ENCODE measurements at places on chromosomes 7 and 10.

GRCh38 chr10:43160921-43161255 is 22.6 kb downstream of the CSGALNACT2 start:
- DNase-seq: no peak

DNA sequence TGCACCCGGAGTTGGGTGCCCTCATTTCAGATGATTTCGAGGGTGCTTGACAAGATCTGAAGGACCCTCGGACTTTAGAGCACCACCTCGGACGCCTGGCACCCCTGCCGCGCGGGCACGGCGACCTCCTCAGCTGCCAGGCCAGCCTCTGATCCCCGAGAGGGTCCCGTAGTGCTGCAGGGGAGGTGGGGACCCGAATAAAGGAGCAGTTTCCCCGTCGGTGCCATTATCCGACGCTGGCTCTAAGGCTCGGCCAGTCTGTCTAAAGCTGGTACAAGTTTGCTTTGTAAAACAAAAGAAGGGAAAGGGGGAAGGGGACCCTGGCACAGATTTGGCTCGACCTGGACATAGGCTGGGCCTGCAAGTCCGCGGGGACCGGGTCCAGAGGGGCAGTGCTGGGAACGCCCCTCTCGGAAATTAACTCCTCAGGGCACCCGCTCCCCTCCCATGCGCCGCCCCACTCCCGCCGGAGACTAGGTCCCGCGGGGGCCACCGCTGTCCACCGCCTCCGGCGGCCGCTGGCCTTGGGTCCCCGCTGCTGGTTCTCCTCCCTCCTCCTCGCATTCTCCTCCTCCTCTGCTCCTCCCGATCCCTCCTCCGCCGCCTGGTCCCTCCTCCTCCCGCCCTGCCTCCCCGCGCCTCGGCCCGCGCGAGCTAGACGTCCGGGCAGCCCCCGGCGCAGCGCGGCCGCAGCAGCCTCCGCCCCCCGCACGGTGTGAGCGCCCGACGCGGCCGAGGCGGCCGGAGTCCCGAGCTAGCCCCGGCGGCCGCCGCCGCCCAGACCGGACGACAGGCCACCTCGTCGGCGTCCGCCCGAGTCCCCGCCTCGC is at the start of gene EGFR:
Gene EGFR, plus strand, starts transcription at position 657 of the 830 bp plus-strand sequence. CDS start 261 bp downstream, outside the sequence.
- DNase-seq: peak; percentile 60

DNA sequence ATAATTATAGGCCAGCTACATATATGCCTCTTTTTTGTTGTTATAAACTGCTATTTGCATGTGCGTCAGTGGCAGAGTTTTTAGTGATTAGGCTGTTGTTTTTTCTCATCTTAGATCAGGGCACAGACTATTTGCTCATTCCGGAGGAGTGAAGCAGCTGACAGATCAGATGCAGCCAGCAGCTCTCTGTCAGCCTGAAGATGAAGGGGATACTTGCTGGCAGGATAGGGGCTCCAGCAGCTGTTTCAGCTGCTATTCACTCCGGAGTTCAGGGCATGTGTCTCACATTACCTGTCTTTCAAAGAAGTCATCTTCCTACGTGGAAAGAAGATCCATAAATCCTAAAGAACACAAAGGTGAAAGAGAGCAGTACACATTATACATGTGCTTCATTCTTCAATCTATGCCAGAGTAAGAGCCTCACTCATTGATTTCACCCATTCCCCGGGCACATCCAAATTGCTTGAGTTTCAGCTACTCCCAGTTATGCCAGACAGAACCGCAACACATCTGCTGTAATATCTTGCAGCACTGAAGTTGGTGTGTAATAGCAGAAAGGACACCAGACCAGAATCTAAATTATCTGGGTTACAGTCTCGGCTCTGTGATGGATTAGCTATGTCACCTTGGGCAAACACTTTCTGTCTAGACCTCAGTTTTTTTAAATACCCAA is 182.8 kb upstream of the CHRM2 start:
- DNase-seq: no peak

GRCh38 chr7:105399043-105399725 is 10.5 kb upstream of the SRPK2 start:
- no peak for DNase-seq

DNA sequence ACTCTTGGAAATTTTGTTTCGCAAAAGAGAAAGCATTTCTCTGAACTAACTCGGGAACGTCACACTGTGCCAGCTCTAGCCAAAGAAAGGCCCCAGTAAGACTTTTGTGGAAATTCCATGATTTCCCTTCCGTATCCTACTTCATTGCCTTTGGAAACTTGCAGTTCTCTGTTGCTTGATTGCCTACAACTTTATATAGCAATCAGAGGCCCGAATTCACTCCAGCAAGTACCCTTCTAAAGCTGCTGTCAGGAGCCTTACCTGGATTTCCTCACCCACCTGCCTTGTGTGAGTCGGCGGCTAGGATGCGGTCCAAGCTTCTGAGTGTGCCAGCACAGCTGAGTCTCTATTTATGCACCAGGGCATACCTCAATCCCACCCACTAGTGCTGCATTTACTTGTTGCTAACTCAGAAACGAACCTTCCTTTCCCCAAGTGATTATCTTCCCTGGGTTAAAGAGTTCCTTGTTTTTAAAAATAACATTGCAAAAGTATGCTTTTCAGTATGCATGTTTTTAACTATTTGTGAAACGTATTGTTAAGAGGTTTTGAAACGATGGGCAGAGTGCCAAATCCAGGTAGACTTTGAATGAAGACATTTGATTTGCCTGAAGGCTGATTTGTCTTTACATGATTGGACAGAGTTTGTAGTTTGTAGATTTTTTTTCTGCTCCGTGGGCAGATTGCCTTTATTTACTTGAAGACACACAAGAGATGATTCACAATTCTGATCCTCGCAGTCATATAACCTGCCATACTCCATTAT is at the start of gene AGR2:
Gene AGR2, minus strand, starts transcription at position 326 of the 766 bp plus-strand sequence. CDS start 3,203 bp downstream, outside the sequence.
- no peak for DNase-seq

DNA sequence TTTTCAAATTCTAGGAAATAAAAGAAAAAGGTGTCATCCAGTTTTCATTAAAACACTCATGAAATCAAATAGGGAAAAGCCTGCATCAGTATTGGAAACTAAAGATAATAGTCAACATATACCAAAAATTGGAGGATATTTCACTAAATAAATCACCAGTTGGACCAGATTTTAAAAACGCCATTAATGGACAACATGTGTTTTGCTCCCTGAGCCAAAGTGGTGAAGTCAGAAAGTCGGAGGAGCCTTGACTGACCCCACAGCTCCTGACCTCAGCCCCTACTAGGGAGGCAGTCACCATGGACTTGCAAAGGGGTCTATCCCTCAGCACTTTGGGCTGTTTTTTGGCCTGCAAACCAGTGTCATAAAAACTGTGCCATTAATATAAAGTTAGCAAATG is 98.3 kb upstream of the SEC61G start:
- DNase-seq: no peak

GRCh38 chr7:5594616-5595544 is 171.2 kb upstream of the TNRC18 start:
- DNase-seq: no peak

DNA sequence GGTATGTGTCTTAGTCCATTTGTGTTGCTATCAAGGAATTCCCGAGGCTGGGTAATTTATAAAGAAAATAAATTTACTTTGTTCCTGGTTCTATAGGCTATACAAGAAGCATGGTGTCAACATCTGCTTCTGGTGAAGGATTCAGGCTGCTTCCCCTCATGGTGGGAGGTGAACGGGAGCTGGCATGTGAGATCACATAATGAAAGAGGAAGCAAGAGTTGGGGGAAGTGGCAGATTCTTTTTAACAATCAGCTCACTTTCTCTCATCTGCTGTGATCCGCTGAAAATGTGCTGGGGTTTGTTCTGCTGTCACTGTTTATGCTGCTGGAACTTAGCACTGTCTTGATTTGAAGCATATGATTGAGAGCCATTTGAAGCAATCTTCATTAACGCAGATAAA is 730.0 kb upstream of the SORCS1 start:
- DNase-seq: no peak

- no peak for DNase-seq
Observed at GRCh38 chr7:138948403-138948802, 32.8 kb downstream of the KIAA1549 start.

DNA sequence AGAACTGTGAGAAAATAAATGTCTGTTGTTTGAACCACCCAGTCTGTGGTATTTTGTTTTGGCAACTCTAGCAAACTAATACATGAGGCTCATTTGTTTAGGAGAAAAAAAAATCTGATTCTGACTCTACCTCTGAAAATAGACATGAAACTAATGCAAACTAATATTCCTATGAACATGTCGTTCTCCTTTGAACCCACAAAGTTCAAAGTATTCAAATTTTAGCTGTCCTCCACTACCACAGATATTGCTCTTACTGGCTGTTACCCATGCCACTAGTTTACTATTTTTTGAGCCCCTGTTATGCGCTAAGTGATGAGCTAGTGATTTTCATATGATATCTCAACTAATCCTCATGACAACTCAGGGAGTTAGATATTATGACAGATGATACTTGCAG is 58.8 kb upstream of the ZNF804B start:
- DNase-seq: no peak

- no peak for DNase-seq
Observed at GRCh38 chr10:6396226-6396625, 183.8 kb downstream of the PRKCQ start.

GRCh38 chr7:101137651-101138212 is 10.8 kb downstream of the SERPINE1 start:
- no peak for DNase-seq

DNA sequence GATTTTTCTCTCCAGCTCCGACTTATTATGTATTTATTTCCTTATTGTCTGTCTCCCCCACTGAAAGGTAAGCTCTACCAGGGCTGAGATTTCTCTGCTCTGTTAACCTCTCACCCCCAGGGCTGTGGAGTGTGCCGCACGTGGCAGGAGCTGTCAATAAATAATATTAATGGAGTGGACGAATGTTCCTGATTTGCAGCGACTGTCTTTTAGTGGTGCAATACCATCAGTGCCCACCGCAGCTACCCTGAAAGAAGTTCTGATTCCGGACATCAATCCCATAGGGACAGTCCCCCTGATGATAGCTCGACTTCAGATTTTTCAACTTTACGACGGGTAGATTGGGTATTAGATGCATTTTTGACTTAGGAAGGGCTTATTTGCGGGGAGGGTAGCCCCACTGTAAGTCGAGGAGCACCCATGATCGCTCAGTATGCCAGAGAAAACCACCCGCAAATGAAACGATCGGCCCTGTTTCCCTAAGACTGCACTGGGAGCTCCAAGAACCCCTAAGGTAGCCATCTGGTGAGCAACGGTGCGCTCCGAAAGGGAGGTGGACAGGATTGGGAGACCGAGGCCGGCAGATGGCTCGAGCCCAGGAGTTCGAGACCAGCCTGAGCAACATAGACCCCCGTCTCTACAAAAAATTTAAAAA is 986 bp upstream of the PPP2R2D start:
- DNase-seq: peak; percentile 40

DNA sequence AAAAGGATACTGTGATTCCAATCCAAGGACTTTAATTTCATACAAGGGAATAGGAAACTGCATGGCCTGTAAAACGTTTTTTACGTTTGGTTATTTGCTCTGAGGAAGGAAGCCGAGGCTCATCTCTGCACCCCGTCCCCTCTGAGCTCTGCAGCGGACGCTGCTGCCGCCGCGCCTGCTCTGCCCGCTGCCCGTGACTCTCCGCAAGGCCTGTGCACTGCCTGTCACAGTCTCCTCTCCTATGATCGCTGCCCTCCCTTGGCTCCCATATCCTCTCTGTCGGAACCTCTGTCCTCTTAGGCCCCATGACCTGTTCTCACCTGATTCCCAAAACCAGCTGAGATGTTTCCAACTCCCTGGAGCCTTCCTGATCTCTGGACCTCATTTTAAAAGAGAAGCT is 320.3 kb upstream of the ZNF32 start:
- DNase-seq: no peak

- no peak for DNase-seq
Observed at GRCh38 chr7:16999541-17000267, 117.9 kb upstream of the AGR3 start.

GRCh38 chr10:16848562-16849154 is 31.4 kb upstream of the RSU1 start:
- no peak for DNase-seq

DNA sequence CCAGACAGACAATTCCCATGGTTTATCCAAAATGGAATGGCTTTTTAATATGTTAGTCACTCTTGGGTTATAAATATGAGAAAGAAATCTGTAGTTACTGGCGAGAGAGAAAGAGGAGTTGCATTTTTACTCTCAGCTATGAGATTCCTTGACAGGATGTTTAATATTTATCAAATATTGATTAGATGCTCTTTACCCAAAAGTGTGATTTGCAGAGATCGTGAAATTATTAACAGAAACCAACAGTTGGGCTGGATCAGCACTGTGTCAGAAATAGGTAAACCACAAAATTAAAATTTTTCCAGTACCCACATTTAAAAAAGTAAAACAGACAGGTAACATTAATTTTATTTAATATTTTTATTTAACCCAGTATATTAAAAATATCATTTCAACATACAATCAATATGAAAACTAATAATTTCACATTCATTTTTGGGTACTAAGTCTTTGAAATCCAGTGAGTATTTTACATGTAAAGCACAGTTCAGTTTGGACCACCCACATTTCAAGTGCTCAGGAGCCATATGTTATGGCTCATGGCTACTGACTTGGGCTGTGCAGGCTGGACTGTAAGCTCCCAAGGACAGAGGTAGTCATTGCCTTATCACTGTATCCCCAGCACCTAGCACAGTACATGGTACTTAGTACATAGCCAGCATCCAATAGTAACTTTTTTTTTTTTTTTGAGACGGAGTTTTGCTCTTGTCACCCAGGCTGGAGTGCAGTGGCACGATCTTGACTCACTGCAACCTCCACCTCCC is 42.5 kb downstream of the KLHDC10 start:
- DNase-seq: no peak

GRCh38 chr10:25615926-25616325 is 318.1 kb upstream of the MYO3A start:
- no peak for DNase-seq

- no peak for DNase-seq
Observed at GRCh38 chr10:97307441-97307840, 11.6 kb upstream of the FRAT1 start.

DNA sequence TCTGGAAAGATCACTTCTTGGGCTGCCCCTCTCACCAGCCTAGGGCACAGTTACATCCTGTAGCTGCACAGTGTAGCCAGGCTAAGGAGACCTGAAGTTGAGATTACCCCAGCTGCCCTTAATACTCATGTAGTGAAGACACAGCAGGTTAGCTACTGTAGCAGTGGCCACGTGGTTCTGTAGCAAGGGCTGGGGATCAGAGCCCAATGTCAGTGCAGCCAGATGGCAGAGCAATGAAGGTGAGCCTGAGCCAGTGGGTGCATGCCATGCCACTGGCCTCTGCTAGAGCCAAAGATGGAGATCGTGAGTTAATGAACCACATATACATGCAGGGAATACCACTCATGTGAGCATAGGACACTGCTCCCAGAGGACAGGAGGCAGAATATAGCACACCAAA is 15.5 kb downstream of the AMPH start:
- peak; percentile 68 for DNase-seq

DNA sequence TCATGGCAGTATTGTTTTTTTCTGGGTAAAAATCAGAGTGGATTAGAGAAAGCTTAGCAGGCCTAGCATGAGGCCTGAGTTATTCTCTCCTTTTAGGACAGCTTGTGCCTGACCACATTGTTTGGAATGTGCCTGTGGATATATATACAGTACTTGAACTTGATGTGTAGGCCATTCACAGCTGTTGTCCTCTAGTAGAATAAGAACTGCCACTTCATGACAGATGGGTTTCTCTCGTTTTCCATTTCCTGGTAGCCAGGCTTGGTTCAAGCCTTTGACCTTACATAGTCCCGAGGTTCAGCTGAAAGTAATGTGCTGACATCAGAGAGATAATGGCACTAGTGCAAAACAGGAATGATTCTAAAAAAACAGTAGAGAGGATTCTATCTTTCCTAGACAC is 473.9 kb downstream of the AUTS2 start:
- DNase-seq: peak; percentile 54

- no peak for DNase-seq
Observed at GRCh38 chr10:108591417-108591816, 1331.9 kb downstream of the XPNPEP1 start.
